Hematopoietic multipotent progenitor cell treated with erythropoietin and hydrocortisone succinate and interleukin-3 and kit ligand, for 4 days (in vitro differentiated cells): ENCODE measurements at places on chromosomes 1 and 21.

- DNase-seq: no peak
These were observed 15.3 kb upstream of the TEDDM1 start for GRCh38 chr1:182415789-182416188.

GRCh38 chr1:44735992-44736391 lies 3.6 kb upstream of the KIF2C start:
- DNase-seq: no peak

- DNase-seq: peak; percentile 7
These were observed 128.2 kb downstream of the CACHD1 start for GRCh38 chr1:64598100-64598571.

DNA sequence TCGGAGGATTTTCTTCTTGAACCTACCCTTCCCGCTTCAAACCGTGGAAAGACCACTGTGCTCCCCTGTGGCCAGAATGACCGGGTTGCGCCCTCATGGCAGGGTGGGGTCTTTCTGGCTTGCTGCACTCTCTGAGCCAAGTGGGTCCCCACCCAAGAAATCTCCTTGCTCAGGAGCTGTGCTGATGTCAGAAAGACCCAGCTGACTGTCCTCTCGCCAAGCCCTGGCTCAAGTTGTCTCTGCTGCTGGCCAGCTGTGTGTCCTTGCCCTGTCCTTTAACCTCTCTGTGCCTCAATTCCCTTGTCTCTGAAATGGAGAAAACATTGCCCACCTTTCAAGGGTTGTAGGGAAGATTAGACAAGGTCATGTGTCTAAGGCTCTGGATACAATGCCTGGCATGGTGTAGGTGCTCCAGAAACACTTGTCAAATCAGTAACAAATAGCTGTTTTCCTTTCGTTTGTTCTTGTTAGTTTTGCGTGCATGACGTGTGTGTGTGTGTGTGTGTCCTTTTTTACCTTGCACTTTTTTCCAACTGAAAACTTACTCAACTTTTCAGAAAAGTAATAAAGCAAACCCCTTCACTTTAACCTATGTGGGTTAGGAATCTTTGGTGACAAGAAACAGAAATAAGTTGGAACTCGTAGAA lies 41.1 kb upstream of the RPL11 start:
- DNase-seq: no peak

DNA sequence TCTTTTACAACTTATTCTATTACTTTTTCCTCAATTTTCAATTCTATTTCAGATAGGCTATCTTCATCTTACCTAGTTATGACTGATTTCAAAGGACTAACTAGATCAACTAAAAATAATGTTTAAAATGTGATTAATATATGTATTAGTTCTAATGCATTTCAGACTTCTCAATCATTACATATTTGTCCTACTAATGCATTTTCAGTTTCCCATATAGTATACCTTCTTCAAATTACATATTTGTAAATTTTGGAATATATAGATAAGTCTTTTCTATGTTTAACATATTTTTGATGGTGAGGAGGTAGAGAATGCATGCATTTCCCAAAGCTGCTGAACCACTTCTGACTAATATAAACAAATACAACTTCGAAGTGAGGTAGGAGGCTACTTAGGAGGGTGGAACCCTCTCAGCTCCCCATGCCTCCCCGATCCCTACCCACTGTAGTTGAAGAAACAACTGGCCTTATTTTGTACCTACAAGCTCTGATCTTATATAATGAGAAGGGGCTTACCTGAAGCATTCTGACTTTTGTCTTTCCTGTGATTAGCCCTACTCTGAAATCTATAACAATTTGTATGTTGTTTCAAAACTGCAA lies 1.7 kb downstream of the TRMT1L start:
- peak; percentile 55 for DNase-seq
